ENCODE measurements at places on chromosomes 1 and 21. TPM values are rescaled to one million over a fixed set of nuclear protein-coding genes. Genes with fewer than 3 reads are reported as not detected.

The TXNDC12 gene
- total RNA-seq, result 28.5 TPM

DNA sequence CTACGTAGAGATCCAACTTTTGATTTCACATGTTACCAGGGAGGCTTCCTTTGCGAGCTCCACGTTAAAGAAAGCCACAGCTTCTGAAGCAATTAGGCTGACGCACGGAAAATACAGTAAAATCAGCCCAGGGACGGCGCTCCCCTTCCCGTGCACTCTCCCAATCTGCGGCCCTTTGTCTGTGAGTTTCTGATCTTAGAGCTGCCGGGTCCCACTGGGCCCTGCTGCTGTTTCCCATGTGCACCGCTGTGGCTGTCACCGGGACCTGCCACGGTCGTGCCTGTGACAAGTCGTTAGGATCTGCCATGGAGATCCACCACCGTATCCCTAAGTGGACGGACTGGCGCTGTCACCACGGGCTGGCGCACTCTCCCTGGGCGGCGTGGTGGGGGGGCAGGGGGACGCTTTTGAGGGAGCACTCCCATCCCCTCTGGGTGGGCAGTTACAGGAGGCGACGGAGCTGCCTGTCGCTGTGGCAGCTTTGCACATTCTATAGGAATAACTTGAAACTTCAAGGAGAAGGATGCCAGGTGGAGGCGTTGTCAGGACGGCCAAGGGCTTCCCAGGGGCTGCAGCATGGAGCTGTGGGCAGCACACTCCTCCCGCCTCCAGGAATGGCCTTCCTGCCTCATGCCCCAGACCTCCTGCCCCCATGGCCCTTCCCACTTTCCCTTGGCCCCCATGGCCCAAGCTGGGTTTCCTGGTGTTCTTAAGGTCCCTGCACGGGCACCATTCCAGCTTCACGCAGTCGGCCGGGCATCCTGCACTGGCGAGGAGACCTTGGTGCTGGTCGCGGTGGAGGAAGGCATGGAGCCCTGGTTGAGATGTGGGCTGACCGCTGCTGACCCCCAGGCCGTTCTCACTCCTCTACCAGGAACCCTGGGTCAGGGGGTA lies 85.1 kb downstream of the PRDM16 start:
- DNase-seq, result no peak

The TBX19 gene
- 4.5 TPM for total RNA-seq

DNA sequence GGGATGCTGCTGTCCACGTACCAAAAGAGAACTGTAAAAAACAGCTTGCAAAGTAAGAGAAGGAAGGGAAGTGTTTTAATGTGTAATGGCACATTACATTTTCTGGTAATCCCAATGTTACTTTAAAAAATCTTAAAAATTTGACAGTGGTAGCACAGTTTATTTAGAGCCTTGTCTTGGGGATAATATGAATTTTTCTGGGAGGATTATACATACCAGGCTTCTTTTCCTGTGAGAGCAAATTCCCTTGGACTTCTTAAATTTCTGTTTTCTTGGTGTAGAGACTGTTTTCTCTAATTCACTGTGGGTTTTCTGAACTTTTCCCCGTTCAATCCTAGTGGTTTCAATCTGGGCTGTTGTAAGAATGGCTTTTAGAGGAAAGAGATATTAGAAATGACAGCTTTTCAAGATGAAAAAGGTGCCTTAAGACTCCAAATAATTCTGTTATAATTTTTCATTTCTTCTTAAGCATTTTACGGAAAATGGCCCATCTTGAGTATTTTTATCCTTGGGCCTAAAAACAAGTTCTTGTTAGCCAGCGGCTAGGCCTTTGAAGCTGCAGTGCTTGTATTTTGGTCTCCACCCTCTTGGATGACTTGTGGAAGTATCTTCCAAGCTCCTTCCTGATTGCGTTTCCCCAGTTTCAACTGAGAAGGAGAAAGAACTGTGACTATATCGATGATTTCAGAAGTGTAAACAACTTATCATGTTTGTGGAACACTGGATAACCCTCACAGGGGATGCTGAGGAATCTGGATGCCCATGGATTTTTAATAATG lies 70.0 kb downstream of the LEPR start:
- DNase-seq, result no peak

GRCh38 chr1:6743189-6744101 lies 41.8 kb upstream of the CAMTA1 start:
- DNase-seq, result peak; percentile 59
